ENCODE measurements at places on chromosomes 16 and 17.

- no peak overlapping the region for H3K27ac ChIP-seq
- no peaks in the 10 kb centered on the region for H3K4me1 ChIP-seq
- H3K27me3 ChIP-seq = peaks cover 18% of the 10 kb centered on the region
- H3K4me3 ChIP-seq = no peak overlapping the region
- no peak for DNase-seq
- H3K36me3 ChIP-seq = no peaks in the 10 kb centered on the region
Measured at GRCh38 chr17:79338152-79338551, 263.5 kb downstream of the ENGASE start.

DNA sequence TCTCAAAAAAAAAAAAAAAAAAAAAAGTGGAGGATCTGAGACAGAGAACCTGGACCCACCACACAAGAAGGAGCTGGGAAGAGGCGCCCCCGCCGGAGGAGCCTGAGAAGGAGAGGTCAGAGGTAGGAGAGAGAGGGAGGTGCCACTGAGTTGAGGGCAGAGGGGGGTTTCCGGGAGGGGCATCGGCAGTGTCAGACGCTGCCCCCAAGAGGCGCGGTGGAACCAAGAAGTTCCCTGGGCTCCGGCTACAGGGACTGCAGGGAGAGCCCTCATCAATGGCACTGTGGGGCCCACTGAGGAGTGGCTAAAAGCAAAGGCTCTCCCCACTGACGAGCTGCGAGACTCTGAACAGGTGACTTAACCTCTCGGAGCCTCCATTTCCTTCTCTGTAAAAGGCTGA, 4.2 kb downstream of the CCDC42 start:
- no peaks in the 10 kb centered on the region for H3K27me3 ChIP-seq
- DNase-seq = peak; percentile 64
- H3K27ac ChIP-seq = no peak overlapping the region
- no peaks in the 10 kb centered on the region for H3K36me3 ChIP-seq

DNA sequence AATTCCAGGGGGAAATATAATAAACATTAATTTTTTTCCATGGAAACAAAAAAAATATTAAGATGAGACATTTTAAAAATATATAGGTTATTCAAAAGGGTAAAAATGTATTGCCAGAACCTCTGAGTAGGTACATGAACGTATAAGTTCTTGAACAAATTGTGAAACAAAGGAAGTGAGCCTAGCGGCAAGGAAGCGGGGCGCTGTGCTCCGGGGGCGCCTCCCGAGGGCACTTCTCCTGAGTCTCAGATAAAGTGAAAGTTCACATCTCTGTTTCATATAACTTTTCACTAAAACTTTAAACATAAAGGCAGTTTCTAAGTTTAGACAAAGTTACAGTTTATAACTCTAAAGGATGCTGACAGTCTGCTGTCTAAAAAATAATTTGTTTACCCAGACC, 52.3 kb downstream of the TNRC6C start:
- no peak overlapping the region for H3K27ac ChIP-seq
- peaks cover 3% of the 10 kb centered on the region for H3K36me3 ChIP-seq
- DNase-seq = peak; percentile 22
- peaks cover 25% of the 10 kb centered on the region for H3K4me1 ChIP-seq

- no peaks in the 10 kb centered on the region for H3K36me3 ChIP-seq
- peaks cover 22% of the 10 kb centered on the region for H3K27me3 ChIP-seq
- no peak for DNase-seq
- no peak overlapping the region for H3K4me3 ChIP-seq
Measured at GRCh38 chr17:62707425-62707739, 79.9 kb downstream of the MRC2 start.

- H3K27me3 ChIP-seq = no peaks in the 10 kb centered on the region
- H3K27ac ChIP-seq = no peak overlapping the region
- DNase-seq = no peak
- H3K4me1 ChIP-seq = no peaks in the 10 kb centered on the region
Measured at GRCh38 chr17:76022285-76022684, 4.8 kb downstream of the EVPL start.
